ENCODE measurements at places on chromosomes 16 and 17.

GRCh38 chr17:49926886-49927285, 42.1 kb upstream of the DLX4 start:
- DNase-seq = no peak

DNA sequence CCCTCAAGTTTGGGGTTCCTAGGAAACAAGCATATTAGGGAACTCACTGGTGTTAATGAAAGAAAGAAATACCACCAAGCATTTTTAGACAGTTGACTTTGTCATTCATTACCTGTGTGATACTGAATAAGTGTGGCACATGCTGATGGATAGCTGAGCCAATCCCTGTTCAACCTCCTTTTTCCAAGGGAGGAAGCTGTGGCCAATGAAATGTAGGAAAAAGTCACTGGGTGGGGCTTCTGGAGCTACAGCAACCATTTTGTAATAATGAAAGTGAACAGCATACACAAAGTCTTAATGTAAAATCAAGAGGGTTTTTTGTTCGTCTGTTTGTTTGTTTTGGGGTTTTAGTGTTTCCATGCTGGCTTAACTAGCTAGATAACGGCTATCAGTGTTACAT, 254.3 kb upstream of the SALL1 start:
- no peak for DNase-seq

DNA sequence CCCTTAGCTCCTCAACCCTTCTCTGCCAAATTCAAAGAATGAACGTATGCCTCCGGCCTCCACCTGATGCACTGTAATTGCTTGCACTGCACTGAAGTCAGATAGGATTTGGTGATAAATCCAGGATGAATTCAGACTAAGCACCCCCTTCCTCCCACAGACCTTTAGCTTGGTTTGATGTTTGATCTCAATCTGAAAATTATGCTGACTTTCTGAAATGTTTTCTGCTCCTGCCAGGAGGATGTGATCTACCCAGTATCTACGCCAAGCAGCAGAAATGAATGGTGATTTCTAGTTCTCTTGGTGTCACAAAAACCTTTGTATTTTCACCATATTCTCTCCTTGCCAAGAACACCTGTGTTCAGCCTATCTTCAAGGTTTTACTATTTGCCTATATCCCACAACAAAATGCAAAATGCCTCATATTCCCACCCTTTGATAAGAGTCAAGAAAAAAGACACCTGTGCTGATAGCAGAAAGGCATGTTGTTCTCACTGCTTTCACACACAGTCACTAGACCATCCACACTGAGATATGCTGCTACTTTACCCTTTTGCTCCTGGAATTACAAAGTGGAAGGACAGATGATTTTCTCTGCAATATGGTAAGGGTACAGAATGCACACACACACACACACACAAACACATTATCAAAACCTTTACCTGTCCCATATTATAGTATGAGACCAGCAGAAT, 14.7 kb downstream of the RFFL start:
- no peak for DNase-seq

GRCh38 chr17:30117675-30118081, 1.1 kb downstream of the NSRP1 start:
- DNase-seq = no peak

GRCh38 chr16:72120026-72120425, 26.4 kb downstream of the DHX38 start:
- no peak for DNase-seq

GRCh38 chr16:68760671-68761275, 23.7 kb downstream of the CDH1 start:
- no peak for DNase-seq

DNA sequence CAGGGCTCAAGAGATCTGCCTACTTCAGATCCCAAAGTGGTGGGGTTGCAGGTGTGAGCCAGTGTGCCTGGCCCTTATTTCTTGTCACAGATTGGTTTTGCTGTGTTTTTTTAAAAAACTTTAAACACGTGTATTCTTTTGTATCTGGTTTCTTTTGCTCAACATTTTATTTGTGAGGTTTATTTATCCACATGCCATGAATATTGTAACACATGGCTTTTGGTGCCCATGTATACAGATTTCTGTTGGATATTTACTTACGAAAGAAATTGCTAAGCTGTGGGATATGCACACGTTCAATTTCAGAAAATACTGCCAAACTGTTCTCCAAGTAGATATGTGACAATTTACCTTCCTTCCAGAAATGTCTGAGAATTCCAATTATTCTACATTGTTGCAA, 18.7 kb upstream of the IL34 start:
- DNase-seq = no peak

DNA sequence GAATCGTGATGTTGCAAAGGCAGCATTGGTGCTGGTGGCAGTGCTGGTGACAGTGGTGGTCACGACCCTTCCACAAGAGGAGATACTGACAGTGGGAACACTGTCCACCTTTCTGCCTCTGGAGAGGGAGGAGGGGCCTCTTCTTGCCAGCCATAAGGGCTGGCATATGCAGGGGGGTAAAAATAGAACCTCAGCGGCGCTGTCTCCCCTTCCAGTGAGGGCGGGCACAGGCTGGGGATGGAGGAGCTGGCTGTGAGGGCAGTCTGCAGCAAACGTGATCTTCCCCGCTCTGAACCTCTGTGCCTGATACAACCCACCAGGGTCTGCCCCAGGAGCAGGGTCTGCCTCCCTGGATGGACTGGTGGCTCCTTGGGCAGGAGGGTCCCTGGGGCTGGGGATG, 3.4 kb downstream of the RAP1GAP2 start:
- no peak for DNase-seq

- no peak for DNase-seq
Measured at GRCh38 chr17:35167666-35168065, 20.0 kb downstream of the UNC45B start.

DNA sequence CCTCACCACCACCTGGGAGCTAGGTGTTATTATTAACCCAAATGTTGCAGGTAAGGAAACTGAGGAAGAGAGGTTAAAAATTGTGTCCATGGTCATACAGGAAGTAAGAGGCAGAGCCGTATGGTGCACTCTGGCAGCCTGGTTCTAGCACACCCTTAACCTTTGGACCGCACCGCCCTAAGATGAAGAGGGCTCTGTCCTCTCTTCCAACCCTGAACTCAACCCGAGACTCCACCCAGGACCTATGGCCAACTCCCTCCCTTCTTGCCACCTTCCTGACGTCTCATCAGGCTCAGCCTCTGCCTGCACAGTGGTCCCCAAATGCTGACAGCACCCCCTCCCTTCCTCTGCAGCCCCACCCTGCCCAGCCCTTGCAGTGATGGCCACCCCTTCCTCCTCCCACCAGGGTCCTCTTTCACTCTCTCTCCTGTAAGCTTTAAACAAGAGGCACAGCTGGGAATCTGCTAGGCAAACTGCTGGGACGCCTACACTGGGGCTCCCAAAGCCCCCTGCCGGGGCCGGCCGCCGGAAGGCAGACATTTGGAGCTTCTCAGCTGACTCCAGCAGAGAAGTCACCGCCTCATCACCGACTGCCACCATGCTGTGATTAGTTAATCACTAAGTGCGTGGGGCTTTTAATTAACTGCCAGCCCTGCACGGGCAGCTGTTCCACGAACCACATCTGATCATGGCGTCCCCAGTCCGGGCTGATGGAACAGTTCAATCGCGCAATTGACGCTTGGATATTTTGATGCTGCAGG, 16.7 kb upstream of the C16orf78 start:
- DNase-seq = no peak

GRCh38 chr17:67759355-67760171, 41.8 kb downstream of the NOL11 start:
- no peak for DNase-seq

DNA sequence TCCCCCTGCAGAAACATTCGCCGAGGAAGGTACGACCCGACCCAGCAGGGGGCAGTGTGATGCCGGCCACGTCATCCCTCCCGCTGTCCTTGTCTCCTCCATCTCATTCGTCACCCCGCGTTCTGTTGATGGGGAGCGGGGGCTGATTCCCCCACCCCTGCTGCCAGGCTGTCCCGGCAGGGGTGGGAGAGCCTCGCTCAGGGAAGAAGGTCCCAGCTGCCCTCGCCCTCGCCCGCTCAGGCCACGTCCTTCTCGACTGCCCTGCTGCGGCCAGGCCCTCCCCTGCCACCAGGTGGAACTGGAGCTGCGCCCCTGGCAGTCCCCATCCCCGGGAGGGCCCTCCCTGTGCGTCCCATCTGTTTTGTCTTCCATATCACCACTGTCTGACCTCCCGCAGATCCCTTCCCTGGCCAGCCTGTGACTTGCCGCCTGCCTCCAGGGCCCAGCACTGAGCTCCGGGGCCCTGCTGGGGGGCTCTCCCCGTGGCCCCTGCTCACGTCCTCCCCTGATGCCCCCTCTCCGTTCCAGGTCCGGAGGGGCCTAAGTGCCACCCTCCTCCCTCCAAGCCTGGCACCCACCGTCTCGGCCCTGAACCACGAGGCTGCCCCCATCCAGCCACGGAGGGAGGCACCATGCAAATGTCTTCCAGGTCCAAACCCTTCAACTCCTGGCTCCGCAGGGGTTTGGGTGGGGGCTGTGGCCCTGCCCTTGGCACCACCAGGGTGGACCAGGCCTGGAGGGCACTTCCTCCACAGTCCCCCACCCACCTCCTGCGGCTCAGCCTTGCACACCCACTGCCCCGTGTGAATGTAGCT, 20.6 kb downstream of the ADAM11 start:
- DNase-seq = no peak

GRCh38 chr17:77375917-77376651, 235.3 kb downstream of the SEC14L1 start:
- DNase-seq = no peak

GRCh38 chr16:30964574-30965226, 7.1 kb downstream of the SETD1A start:
- no peak for DNase-seq

- DNase-seq = no peak
Measured at GRCh38 chr16:72891291-72892227, 156.4 kb downstream of the ZFHX3 start.

DNA sequence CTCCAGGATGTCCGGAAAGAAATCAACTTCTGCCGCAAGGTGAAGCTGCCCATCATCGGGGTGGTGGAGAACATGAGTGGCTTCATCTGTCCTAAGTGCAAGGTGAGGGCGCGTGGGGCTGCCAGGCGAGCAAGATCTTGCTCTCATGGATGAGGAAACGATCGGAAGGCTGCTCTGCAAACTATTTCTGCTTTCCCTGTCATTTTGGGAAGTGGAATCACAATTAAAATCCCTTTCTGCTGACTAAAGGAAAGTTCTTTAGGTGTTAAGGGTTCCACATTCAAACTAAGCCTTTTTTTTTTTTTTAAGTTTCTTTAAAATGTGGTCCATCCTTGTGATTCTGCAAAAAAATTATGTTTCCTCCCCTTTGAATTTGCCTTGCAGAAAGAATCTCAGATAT, 17.7 kb downstream of the NUBP1 start:
- no peak for DNase-seq

DNA sequence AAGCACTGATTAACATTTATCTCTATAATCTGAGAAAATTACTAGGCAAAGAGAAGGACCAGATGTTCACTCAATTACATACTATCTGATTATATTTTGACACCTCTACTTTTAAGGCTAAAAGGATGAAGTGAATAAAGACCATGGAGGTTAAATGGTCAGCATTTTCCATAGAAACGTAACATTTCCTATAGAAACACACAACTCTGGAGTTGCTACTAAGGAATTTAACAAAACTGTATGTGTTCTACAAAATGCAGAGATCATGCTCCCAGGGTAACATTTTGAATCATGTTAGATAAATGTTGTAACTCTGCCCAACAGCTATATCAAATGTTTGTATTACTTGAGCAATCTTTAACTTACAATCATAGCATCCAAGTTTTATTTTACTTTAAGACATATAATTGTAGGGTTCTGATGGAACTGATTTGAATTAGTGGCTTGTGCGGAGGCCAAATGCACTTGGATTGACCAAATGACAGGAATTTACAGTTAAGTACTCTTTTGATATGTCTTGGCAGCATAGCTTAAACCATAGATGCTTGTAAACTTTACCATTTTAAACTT, 97.7 kb downstream of the RPGRIP1L start:
- DNase-seq = no peak
